Hair follicular keratinocyte (primary cell): ENCODE measurements at places on chromosomes 2 and 18. TPM values are rescaled to one million over a fixed set of nuclear protein-coding genes. Genes with fewer than 3 reads are reported as not detected.

Gene TPRKB
- 28.1 and 55.5 TPM in 2 replicates for total RNA-seq

Gene PUS10
- total RNA-seq: 1.8 and 2.3 TPM in 2 replicates

Gene FTCDNL1
- total RNA-seq: 0.08 and 0.57 TPM in 2 replicates

Gene SGPP2
- total RNA-seq: 0.08 TPM in 2 replicates
